Stimulated activated CD4-positive, alpha-beta T cell treated with anti-CD3 and anti-CD28 coated beads, Interleukin-1b, Interleukin-23, amount 100 ng/mL, for 1 hour (primary cell): ENCODE measurements at places on chromosomes 12 and 14.

GRCh38 chr12:63917864-63918799 lies 73.6 kb downstream of the SRGAP1 start:
- no peak for DNase-seq

GRCh38 chr14:22448035-22448904 lies 140.8 kb downstream of the DAD1 start:
- no peak for DNase-seq

DNA sequence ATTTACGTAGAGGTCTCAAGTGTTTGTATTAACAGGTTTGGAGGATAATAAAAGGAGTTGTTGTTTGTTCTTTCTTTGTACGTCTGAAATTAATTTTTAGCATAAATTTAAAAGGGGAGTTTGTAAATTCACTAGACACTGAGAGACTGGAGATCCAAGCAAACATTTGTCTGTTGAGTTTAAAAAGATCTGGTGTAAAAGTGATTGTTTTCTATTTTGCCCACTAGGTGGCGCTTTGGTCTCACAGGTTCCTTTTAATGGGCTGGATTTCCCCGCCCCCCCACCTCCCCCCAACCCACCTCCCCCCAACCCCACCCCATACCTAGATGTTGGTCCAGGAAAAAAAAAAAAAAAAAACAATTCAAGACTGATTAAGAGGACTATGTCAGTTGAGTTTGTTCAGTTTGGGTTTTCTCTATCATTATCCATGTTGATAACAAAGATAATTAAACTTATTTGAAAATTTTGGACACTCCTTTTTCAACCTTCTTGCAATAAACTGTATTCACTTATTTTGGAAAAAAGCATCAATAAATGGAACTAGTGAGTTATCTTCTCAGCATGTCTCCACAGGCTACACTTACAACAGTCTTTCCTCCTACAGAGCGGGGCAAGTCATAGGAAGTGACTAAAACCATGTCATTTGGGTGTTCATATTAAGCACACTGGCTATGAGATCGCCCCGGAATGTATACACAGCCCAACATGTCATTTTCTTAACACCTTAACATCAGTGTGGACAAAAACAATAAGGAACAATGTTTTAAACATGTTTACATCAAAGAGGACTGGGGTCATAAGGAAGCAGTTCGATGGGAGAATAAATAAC lies 841.1 kb downstream of the NRXN3 start:
- DNase-seq: no peak

DNA sequence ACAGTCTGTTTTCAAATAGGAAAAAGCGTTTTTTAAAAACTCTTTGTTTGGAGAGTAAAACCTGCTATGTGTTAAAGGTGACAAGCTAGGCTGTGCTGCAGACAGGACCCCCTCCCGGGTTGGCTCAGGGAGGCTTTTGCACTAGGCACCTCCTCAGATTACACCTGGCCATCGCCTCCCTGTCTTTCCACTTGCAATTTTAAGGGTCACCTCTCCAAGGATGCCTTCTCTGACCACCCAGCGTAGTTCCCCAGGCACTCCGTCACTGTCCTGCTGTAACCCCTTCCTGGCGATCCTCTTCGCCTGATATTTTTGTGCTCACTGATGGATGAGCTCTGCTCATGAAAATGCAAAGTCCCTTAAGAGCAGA lies 80.7 kb downstream of the NTF3 start:
- no peak for DNase-seq

GRCh38 chr14:64726585-64726890 lies 22.3 kb downstream of the PLEKHG3 start:
- no peak for DNase-seq

GRCh38 chr14:71206766-71207371 lies 299.6 kb downstream of the PCNX1 start:
- DNase-seq: no peak

DNA sequence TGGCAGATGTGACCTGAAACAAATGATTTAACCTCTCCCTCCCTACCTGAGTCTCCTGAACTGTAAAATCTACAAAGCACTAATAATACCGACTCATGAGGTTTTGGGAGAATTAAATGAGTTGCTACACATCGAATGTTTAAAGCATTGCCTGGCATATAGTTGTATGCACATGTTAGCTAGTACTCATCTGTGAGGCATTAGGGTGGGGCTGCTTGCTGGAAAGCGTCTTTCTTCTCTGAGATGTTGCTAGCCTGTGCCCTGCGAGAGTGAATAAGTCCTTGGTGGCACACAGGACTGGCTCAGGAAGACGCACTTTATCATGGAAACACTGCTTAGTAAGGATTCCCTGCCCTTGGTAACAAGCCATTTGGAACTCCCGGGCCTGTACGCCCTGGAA lies 6.1 kb downstream of the RAPGEF3 start:
- DNase-seq: no peak

GRCh38 chr14:70515811-70516210 lies 19.0 kb downstream of the ADAM20 start:
- DNase-seq: no peak

GRCh38 chr12:48869191-48869590 lies 3.5 kb upstream of the RND1 start:
- DNase-seq: no peak

DNA sequence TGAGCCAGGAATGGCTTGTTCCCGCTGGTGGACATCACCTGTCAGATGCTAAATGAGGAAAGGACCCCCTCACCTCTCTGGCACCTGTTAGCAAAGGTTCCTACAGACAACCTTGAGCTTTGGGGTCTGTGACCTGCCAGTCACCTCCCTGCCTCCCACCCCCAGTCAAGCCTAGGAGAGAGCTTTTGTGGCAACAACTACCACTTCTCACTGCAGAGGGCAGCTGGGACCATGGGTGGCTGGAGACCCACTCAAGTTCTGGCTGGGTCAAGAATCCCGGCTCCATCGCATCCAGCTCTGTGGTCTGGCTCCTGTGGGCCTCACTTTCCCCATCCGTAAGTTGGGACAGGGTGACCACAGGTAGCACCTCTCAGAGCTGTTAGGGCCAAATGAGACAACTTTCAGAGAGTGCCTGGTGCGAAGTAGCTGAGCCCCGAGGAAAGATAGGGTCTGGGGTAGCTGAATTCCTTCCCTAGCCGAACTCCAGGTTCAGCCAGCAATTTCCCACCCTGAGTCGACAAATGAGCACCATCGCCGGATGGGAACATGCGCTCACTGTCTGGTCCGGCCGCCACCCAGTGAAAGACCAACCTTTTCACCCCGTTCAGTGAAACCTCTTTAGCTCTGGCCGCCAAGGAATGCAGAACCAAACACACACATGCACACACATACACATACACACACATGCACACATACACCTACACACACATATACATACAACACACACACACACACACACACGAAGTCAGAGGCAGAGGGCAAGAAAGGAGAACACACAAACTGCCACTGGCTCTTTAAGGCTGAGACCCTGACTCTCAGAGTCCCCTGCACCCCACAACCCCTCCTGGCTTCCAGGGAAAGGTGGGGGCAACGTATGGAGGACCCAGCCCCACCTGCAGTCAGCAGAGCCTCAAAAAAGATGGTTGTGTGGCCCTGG lies 1.9 kb downstream of the TMEM119 start:
- DNase-seq: no peak

DNA sequence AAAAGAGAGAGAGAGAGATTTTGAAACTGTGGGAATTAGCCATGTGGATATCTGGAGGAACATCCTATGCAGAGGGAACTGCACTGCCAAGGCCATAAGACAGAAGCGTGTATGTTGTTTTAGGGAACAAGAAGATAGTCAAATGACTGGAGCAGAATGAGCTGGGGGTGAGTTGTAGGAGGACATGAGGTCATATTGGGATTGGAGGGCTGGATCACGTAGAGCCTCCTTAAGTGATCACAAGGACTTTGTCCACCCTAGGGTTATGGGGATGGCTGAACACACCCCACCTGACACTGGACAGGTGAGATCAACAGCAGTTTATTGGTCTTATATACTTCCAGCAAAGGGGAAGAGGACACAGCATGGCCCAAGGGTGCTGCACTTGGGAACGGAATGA lies 8.2 kb upstream of the CGRRF1 start:
- DNase-seq: no peak

- no peak for DNase-seq
These were observed 54.2 kb upstream of the BCL2L14 start for GRCh38 chr12:12016284-12017100.

DNA sequence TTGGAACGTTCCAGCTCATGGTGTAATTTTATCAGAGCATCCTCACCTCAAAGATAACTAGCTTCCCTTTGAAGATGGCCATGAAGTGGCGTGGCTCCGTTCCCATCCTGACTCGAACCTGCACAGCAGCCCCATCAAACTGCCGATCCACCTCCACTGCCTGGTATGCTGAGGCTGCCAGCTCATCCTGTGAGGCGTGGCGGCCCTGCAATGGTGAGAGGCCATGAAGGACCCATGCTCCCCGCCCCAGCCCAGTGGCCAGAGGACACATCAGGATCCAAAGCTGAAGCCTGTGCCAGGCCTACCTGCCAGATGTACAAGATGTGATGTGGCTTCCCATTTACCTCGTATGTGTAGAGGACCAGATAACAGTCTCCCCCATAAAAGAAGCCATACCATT lies 11.2 kb downstream of the AVIL start:
- DNase-seq: no peak

DNA sequence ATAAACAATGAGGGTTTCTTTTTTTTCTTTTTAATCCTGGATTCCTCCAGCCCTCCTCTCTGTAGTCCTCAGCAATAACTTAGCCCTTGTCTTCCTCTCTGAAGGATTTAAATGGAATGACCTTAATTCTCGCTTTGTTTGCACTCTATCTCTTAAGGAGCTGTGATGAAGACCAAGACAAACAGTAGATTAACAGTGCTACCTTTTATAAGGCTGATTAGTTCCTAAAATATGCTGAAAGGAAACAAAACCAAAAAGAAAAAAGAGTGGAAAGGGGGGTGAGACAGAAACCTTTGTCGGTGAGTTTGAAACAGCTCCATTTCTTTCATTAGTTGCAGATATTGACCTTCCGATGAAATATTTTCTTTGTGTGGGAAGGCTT lies 38.7 kb upstream of the PTCSC3 start:
- DNase-seq: no peak

- DNase-seq: no peak
These were observed 15.3 kb downstream of the DYNC1H1 start for GRCh38 chr14:101979666-101980065.

- no peak for DNase-seq
These were observed 435 bp downstream of the FOXM1 start for GRCh38 chr12:2876431-2877046.

DNA sequence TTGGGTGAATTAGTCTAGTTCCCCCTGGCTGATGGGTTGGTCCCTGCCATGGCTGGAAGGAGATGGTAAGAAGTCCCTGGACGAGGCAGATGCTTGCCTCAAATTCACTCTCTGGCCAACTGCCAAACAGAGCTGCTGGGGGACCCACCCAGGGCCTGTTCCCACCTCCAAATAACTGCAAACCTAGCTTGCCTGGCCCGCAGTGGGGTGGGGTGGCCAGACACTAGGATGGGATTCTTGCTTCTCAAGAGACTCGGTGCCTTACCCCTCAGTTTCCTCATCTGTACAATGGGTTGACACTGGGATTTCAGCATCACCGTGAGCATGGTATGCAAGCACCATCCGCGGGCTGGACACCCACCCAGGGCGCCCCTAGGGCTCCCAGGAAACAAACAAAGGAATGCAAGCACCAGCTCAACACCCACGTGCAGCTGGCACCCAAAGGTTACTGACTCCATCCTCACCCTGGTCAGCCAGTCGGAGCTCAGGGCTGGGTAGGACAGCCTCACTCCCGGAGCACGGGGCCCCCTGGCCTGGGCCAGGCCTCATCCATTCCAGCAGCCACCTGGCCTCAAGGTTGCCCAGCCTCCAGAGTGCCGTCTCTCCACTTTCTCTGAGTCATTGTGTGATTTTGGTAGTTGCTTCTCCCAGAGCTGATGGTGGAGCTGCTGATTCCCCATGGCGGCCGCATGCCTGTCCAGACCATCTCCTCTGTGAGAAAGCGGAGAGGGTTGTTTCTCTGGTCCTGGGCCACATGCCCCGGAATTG lies 205.2 kb upstream of the RTL1 start:
- no peak for DNase-seq

GRCh38 chr12:104802208-104802607 lies 155.9 kb downstream of the SLC41A2 start:
- DNase-seq: no peak

GRCh38 chr12:70788774-70789173 lies 131.8 kb downstream of the PTPRR start:
- no peak for DNase-seq

- no peak for DNase-seq
These were observed 14.4 kb downstream of the PABPN1 start for GRCh38 chr14:23335623-23336022.
